Spleen (tissue), 13 donors: ENCODE measurements at places on chromosomes 16 and 17.

DNA sequence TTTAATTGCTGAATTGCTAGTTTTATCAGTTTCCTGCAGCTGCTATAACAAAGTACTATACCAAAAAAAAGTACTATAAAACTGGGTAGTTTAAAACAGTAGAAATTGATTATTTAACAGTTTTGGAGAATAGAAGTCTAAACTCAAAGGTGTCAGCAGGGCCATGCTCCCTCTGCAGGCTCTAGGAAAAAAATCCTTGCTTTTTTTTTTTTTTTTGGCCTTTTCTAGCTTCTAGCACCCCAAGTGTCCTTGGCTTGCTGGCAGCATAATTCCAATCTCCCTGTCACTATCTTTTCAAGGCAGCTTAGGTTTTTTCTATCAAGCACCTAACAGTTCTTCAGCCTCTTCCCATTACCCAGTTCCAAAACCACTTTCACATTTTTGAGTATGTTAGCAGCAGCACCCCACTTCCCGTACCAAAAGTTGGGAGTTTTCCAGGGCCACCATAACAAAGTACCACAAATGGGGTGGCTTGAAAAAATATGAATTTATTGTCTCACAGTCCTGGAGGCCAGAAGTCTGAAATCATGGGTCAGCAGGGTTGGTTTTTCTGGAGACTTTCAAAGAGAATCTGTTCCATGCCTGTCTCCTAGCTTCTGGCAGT is 37.4 kb downstream of the BPTF start:
- no peak for DNase-seq

DNA sequence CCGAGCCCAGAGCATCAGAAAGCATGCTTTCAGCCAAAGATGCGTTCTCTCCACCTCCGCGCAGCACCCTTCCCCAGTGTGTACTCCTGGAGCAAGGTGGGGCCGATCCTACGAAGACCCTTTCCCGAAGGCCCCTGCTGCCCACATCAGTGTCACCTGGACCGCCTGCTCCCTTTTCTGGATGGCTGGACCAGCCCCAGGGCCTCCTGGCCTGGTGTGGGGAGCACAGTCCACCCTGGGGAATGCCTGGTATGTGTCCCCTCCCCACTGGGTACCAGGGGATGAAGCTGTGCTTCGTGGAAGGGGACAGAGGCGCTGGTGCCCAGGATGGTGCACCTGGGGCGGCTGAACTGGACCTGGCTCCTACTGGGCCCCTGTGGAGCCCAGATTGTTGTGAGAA is 173.8 kb downstream of the SEC14L1 start:
- DNase-seq: peak; percentile 43

GRCh38 chr17:59361386-59361785 is 29.9 kb downstream of the YPEL2 start:
- no peak for DNase-seq

- DNase-seq: no peak
Observed at GRCh38 chr16:88762258-88762870, 22.7 kb downstream of the PIEZO1 start.

DNA sequence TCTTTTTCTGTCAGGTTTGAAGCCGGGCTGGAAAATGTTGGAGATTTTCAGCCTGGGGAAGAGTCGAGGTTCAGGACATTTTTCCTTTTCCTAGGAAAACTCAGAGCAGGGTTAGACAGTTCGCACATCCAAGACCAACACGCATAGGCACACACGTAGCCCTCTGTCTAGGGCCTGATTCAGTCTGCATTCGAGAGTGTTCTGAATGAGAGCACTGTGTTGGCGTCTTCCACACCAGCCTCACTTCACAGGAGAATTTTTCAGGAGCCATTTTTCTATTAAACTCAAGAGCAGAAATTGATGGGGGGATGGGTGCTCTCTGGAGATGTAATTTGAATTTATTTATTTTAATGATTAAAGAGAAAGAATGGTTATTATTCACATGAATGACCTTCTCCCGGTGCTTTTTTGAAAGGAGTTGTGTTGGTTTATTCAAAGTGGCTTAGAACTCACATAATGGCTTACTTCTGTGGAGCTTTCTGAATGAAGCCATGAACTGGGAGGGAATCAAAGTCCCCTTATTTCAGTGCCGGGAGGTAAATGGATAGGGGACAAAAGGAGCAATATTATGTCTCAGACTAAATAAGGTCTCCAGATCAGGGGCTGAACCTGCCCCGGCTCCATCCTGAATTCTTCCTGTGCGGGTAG is 194.3 kb downstream of the CCDC182 start:
- no peak for DNase-seq

DNA sequence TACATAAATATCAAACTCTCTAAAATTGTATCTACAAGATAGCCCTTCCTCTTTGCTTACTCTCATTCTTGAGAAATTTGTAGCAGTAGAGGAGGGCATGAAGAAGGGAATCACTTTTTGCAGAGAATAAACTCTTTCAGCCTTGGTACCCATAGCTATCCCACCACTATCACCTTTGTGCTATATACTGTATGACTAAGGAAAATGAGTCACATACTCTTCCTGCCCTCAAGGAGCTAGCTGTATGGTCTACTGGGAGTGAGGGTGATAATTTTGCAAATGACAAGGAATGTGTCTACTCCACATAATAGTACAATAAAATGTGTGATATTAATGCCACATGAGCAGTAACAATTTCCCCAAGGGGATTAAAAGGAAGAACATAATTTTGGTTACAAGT is 184.6 kb upstream of the WSB1 start:
- no peak for DNase-seq
